ENCODE measurements at places on chromosomes 6 and 20.

DNA sequence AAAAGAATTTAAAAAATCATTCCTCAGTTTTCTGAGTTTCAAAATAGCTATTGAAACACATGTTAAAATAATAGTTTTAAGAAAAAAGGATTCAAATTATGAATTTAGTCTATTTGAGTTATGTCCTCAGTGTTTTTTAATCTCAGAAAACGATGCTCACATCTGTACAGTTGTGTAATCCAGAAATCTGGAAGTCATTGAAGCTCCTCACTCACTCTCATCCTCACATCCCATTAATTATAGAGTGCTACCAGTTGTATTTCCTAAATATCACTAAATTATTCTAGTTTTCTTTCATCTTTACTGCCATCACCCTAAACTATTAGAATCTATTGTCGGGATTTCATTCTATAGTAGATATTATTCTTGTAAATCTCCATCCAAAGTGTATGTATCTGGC, 234.7 kb upstream of the RIMS1 start:
- DNase-seq = no peak

DNA sequence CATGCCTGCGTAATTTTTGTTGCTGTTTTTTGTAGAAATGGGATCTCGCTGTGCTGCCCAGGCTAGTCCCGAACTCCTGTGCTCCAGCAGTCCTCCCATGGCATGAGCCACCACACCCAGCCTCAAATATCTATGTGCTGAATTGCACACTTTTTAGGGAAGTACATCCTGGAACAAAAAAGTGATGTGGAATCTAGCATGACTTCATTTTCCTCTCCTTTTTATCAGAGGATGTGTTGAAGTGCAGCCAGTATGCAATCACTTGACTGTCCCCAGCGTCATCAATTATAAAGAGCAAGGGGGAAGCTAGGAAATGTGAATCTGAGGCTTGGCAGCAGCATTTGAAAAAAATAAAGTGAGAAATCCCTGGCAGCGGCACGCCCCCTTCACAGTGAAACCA, 6.4 kb upstream of the EXOC2 start:
- DNase-seq = peak; percentile 76

GRCh38 chr6:84731401-84731800, 33.0 kb downstream of the TBX18 start:
- DNase-seq = no peak

DNA sequence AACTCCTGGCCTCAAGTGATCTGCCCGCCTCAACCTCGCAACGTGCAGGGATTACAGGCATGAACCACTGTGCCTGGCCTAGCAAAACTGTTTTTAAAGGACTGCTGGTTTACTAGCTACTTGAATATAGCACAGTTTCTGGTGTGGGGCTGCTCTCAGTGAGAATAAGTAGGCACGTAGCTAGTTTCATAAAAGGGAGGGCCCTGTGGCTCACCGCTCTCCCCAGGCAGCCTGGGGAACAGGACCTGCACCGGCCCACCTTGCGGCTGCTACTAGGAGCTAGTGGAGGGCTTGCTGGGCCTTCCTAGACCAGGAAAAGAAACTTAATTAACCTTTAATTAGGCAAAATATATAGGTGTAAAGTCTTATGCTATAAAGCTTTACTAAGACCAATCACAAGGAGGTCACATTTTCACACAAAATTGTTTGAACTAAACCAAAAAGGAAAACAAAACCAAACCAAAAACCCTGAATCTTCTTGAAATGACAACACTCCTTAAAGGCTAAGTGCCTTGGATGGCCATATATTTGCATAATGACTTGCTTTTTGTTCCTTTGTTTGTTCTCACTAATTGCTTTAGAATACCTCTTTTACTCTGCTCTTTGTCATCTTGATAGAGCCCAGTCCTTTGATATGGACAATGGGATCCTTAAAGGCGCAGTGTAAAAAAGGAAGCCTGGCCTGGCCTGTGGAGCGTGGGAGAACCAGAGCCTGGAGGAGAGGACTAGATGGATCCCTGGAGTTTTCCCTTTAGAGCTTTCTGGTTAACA, 69.5 kb upstream of the SAMD5 start:
- DNase-seq = no peak

DNA sequence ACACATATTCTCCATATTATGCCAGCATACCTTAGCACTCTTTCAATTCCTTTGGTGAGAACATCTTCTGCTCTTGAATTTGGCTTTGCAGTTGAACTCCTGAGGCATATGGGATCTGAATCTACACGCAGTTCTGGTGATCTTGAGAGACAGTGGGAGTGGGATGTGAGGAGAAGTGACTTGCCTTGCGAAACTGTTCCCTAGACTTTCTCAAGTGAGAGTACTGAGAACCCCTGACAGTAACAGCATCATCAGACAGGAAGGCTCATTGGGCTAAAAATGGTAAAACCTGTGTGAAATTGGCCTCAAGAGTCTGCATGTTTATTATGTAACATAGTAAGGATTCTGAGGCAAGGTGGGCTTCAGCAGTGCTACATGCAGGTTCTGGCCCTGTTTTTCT, 49.1 kb upstream of the CEP85L start:
- DNase-seq = no peak

DNA sequence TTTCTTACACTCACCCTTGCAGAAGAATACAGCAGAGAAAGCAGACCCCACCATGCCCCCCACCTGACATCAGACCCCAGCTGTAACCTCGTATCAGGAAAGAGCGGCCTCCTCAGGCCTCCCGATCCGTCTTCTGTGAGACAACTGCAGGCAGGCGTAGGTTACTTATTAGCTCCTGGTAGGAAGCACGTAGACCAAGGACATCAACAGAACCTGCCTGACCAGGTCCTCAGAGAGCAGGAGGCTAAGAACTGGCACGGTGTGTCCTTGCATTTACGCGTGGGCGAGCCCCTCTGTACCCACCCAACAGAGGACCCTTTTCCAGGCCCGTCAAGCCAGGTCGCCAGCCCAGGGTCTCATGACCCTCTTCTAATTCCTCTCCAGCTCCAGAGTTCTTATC, 51.0 kb downstream of the ABHD12 start:
- no peak for DNase-seq

- no peak for DNase-seq
These were observed 17.0 kb upstream of the CD109 start for GRCh38 chr6:73679009-73679408.
